Stomach (tissue), 19 donors: ENCODE measurements at places on chromosomes 1 and 21. TPM values are rescaled to one million over a fixed set of nuclear protein-coding genes. Genes with fewer than 3 reads are reported as not detected.

- DNase-seq: no peak
Measured at GRCh38 chr1:79852004-79852403, 845.5 kb upstream of the ADGRL4 start.

DNA sequence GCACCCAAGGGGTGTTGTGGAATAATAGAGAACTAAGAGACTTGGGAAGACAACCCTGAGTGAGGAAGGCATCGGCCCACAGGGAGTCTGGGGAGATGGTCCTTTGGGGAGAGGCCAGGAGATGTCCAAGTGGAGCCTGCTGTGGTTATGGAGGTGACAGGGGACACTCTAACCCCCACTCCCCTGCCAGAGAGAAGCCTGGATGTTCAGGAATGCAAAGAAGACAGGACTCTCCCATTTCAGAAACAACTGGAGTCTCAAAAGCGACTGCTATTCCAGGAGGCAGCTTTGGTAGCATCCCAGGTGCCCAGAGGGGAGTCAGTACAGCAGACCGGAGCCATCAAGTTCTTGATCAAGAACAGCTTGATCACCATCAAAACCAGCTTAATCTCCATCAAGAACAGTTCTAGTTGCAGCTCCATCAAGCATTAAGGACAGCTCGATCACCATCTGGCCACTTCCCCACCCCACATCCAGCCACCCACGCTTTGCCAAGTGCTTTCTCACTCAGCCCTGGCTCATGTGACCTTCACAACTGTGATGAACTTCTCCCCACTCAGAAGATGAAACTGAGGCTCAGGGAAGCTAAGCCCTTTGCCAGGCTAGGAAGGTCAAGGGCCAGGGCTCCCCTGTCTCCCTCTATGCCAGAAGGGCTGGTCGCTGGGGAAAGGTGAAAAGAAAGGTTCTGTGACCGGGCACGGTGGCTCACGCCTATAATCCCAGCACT lies 743 bp downstream of the CD52 start:
- DNase-seq: no peak

GRCh38 chr21:38243732-38244406 lies 12.9 kb upstream of the KCNJ15 start:
- no peak for DNase-seq

DNA sequence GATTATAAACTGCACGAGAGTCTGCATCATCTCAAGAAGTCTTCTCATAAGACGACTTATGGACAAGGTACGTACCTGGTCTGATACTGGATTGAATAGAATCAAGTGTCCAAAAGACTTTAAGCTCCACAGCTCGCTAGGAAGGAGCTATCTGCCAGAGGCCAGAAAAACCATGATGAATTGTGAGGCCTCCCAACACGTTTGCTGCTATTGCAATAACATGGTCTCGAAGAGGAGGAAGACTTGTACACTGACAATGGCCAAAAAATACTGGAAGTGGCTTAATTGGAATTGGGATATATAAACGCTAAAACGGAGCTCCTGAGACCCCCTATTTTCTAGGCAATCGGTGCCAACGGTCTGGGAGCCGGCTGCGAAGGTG lies 534 bp downstream of the DNAJC28 start:
- no peak for DNase-seq

DNA sequence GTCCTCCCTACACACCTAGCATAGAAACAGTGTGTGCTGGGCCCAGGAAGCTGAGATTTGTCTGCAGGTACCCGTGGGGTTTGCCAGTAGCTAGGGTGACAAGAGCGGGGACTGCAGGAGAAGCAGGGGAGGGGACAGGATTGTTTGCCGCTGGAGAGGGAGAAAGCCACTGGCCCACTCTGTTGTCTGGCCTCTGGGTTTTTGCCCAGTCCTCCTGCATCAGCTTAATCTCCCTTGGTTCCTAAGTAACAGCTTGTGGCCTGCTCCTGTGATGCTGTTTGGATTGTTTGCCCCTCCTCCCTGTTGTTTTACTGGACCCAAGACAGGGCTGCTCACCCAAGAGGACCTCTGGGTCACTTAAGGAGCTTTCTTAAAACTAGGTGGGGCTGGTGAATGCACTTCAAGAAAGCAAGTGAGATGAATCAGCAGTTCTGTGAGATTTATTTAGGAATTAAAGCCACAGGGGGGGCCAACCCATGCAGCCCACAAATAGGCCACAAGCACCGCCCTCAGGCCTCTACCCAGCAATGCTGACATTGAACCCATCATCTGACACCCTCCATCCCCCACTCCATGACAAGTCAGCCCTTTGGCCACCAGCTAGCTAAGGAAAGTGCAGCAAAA lies 142.8 kb downstream of the ZZZ3 start:
- DNase-seq: peak; percentile 28

The TSHB gene
- not detected for total RNA-seq

GRCh38 chr1:155005076-155006011 lies 2.7 kb downstream of the ZBTB7B start:
- DNase-seq: peak; percentile 64

DNA sequence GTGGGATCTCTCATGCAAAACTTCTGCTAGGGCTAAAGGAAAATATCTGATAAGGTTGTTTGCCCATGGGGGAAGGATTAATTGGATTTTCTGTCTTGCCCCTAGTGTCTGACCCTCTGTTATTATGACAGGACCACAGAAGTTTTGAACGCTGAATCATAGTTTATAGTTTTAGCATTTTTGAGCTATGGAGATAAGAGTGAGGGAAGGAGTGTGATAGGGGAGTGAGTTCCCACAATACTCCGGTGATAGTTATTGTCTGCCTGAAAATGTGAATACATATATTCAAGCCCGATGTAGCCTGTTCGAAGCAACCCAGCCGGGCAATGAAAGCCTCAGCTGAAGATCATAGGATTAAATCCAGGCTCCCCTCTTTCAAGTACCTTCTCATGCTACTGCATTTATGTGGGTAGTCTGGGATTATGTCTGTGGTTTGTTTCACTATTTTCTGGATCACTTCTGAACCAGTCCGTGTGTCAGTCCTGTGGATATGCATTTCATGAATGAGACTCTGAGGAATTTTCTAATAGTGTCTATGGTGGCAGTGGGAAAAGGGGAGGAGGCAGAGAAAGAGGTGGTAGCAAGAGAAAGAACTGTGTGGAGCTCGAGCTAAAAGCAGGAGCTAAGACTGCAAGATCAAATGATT lies 258.7 kb downstream of the DISC1 start:
- no peak for DNase-seq

The CRYZL1 gene
- total RNA-seq: 73.5 TPM

DNA sequence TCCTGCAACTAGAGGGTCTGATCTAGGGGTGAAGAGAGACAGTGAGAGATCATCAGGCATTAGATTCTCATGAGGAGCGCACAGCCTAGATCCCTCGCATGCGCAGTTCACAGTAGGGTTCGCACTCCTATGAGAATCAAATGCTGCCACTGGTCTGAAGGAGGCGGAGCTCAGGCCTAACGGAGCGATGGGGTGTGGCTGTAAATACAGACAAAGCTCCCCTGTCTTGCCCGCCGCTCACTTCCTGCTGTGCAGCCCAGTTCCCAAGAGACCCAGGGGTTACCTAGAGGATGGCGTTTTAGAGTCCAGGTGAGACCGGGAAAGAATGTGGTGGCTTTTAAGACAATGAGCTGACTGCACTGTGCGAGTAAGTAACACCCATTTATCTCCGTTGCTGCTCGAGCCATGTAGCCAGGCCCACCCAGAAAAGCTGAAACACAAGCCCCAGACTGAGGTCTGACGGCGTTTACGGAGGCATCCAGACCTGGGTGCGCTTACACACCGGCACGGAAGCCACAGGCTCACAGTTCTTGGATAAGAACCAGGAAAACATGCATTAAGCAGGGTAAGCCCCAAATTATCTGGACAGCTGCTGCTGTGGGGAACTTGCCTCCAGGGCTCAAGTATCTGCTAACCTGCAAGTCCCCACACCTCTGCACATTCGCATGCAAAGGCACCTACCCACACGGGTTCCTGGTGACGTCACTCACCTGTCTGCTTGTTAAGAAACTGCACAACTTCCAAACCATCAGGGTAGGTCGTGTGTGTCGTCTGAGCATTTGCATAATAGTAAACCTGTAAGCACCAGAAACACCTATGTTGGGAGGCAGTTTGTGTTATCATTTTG lies 12.5 kb downstream of the TCP10L start:
- peak; percentile 77 for DNase-seq

The KLHDC9 gene
- total RNA-seq: 41.4 TPM

DNA sequence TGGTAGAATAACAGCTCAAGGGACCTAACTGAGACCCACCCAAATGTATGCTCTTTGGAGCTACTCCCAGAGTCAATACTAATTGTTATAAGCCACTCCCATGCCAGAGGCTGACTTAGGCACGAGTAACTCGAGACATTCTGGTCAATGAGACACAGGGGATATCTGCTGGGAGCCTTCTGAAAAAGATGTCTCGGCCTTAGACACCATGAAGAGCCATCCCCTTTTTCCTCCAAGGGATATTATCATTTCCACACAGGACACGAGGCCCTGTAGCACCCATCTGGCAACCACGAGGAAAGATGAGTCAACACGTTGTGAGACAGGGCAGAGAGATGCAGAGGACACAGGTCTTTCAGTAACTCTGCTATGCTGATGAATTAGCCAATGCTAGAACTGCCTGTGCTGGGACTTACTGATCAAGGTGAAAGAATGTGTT lies 30.7 kb downstream of the ITPKB start:
- no peak for DNase-seq

- DNase-seq: peak; percentile 52
Measured at GRCh38 chr1:166975361-166976129, at the start of gene ILDR2. Gene ILDR2 (minus strand): TSS chr1:166975540. CDS start chr1:166975268, 272 bp downstream.

The HSPA6 gene
- 0.45 TPM for total RNA-seq

DNA sequence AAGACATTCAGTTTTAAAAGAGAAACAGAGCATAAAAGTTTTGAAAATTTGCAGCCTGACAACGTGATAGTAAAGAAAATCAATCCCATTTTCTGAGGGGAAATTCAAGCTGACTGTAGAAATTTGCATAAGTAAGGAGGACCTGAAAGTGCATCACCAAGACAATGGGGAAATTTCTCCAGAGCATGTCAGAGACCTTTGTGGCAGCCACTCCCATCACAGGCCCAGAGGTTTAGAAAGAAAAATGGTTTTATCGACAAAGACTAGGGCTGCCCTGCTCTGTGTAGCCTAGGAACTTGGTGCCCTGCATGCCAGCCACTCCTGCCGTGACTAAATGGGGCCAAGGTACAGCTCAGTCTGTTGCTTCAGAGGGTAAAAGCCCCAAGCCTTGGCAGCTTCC lies 1640.2 kb upstream of the PRMT6 start:
- DNase-seq: no peak

DNA sequence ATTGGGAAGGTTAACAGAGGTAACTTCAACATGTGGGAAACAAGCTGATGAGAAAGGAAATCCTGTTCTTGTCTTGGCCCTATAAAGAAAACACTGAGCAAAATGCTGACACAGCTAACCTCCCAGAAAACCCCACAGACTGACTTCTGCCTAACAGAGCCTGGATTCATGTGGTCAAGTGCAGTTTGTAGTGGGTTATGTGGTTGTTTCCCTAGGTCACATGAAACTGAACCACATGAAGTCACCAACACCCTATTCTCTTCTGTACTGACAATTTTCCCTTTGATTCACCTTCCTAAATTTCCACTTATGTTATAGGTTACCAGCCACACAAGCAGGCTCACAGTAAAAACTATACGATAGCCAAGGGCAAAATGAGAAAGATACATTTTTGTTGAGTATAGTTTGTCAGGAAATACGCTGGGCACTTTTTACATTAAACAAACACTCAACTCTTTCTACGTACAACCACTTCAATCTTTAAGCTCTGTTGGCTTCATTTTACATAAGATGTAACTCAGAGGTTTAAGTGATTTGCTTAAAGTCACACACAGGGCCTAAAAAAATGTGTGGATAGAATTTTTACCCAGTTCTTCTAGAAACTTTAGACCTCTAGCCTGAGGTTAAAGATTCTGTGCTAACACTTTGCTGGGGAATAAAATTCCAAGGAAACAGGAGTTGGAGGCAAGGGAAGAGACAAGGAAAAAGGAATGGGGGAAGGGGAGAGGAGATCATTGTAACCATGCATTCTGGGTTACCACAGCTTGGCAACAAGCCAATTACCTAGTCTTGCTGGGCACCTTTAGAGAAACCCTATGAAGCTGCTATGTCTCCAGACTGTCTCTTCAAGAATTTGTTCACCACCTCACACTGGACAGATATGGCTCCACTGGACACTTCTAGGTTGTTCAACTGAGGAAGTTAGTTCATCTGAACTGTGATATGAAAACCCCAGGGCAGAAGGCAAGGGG lies 601.6 kb upstream of the USP24 start:
- peak; percentile 27 for DNase-seq

The PADI3 gene
- total RNA-seq: not detected

The IGFN1 gene
- under 0.01 TPM for total RNA-seq

- DNase-seq: no peak
Measured at GRCh38 chr1:38153066-38153777, 106.6 kb upstream of the POU3F1 start.

- no peak for DNase-seq
Measured at GRCh38 chr1:204316164-204316563, 43.6 kb downstream of the PLEKHA6 start.

The SPRR2B gene
- total RNA-seq: not detected

The NOS1AP gene
- total RNA-seq: 8.8 TPM

GRCh38 chr1:54109129-54110090 lies 43.4 kb downstream of the CDCP2 start:
- peak; percentile 55 for DNase-seq

GRCh38 chr1:8560611-8561544 lies 243.0 kb downstream of the SLC45A1 start:
- no peak for DNase-seq

GRCh38 chr1:20705203-20705755 lies 12.5 kb downstream of the KIF17 start:
- no peak for DNase-seq

- no peak for DNase-seq
Measured at GRCh38 chr1:86084998-86085397, 71.6 kb downstream of the COL24A1 start.

DNA sequence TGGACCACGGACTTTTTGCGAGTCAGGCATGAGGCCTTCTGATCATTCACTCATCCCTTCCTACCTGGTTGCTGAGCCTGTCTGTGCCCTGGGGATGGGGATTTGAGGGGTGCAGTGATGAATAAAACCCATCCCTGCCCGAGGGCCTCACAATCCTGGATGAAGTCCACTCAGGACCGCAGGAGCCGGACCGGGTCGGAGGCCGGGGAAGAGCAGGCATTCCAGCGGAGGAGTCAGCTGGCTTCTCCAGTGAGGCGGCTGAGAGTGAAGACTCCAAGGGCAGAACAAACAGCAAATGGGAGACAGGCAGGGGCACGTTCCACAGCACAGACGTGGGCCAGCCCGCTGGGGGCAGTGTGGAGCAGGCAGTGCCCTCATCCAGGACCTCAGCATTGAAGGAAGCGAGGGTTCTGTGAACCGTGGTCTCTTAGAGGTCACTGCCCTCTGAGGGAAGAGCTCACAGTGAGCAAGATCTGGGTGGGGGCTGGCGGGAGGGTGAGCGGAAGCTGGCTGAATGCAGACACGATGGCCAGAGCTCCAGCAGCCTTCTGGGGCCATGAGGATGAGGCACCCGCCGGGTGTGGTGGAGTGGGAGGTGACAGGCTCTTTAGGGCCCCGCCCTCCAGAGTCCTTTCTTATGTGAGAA lies 10.9 kb upstream of the LRRC3 start:
- no peak for DNase-seq

- DNase-seq: no peak
Measured at GRCh38 chr1:19366599-19367536, 54.7 kb downstream of the SLC66A1 start.
